ENCODE measurements at places on chromosomes 5 and 9. TPM values are rescaled to one million over a fixed set of nuclear protein-coding genes. Genes with fewer than 3 reads are reported as not detected.

DNA sequence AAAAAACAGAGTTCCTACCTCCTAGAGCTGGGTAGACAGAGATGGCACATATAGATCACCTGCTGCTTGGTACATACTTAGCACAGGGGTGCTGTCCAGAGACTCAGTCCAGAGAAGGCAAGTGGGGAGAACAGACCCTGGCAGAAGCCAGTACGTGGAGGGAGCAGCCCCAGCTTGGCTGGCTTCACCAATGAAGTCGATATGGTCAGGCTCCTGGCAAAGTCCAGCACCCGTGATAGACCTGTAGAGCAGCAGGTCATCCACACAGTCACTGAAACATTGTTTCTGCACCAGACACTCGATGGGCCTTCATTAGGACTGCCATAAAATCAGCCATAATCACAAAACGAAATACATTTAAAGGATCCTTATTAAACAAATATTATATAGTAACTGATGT lies 45.8 kb downstream of the WHRN start:
- no peak for DNase-seq

GRCh38 chr5:67170767-67171166 lies 25.8 kb downstream of the CD180 start:
- no peak for DNase-seq

The OTULINL gene
- total RNA-seq: 79.3 TPM

- peak; percentile 73 for DNase-seq
These were observed 203.4 kb downstream of the MCTP1 start for GRCh38 chr5:95081500-95081960.

DNA sequence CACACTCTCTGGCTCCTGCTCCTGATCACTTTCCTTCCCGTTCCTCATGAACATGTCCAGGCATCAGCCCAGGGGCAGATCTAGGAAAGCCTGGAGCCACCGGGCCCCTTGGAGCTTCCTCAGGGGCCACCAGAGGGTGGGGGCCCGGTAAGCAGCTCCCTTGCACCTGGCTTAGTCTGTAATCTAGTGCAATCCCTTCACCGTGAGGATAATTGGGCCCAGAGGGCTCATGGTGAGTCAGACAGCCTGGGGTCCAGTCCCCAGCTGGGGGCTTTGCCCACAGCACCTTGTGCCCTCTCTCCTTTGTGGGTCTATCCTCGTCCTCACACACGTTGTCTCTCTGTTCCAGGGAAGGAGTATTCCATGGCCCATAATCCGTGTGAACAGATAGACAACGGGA lies 10.4 kb upstream of the ALDH1B1 start:
- no peak for DNase-seq

- no peak for DNase-seq
These were observed 85.0 kb downstream of the WDR41 start for GRCh38 chr5:77407152-77407551.

The GCNT4 gene
- total RNA-seq: 1.9 TPM

DNA sequence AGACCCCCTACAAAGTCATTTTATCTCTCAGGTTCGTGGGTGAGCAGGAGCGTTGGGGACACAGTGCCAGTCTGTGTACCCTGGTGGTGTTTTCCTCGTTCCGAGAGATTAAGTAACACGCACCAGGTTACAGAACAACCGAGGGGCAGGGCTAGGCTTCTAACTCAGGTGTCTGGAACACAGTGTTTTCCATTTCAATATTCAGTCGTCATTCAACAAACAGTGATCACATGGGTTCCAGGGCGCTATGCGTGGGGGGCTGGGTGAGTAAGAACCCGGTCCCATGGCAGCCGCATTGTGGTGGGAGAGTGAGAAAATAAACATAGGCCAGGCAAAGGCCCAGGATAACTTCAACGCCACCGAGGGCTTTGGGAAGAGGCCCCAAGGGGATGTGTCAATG lies 55.9 kb upstream of the RNU6ATAC start:
- peak; percentile 40 for DNase-seq

- DNase-seq: no peak
These were observed 261.0 kb upstream of the GRIN3A start for GRCh38 chr9:101999441-101999840.

GRCh38 chr5:169089343-169089742 lies 211.6 kb downstream of the SLIT3 start:
- DNase-seq: no peak

The CDC20B gene
- 0.24 TPM for total RNA-seq

GRCh38 chr9:125125523-125125922 lies 17.8 kb downstream of the SCAI start:
- no peak for DNase-seq

DNA sequence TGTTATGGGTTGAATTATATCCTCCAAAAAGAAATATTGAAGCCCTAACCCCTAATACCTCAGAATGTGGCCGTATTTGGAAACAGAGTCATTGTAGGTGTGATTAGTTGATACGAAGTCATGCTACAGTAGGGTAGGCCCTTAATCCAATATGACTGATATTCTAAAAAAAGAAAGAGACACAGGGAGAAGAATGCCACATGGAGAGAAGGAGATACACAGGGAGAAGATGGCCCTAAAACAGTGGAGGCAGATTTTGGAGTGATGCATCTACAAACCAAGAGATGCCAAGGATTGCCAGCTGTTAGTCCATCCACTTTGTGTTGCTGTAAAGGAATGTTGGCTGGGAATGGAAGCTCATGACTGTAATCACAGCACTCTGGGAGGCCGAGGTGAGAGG lies 21.3 kb downstream of the ARRDC3 start:
- DNase-seq: no peak

DNA sequence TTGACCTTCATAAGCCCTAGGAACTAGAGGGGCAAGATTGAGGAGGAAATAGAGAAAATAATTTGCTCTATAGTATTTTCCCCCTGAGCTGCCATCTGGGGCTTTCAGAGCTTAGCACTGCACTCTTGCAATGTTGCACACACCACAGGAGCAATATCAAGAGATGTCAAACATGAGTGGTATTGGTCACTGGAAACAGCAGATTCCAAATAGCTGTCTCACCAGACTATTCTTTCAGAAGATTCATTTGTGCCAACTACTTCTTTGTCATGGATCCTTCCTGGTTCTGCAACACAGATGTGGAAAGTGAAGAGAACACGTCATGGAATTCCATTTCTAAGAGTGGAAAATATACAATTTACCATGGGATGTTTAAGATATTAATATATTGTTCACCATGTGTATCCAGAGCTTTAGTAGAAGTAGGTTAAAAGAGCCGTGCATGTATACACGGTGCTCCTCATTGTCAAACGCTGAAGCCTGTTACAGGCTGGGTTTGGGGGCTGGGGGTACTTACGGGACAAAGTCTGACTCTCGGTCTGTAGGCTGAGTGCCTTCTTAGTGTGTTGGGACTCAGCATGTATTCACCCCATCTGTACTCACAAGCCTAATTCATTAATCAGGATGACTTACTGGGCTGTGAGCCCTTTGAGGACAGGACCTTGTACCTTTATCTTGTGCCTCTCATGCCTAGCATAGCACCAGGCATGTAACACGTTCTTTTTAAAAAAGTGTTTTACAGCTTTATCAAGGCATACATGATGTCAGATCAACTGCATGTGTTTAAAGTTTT lies 31.4 kb upstream of the GDNF start:
- no peak for DNase-seq

All from lower lobe of right lung (tissue), 2 donors.